Stimulated activated CD4-positive, alpha-beta T cell treated with anti-CD3 and anti-CD28 coated beads, Interleukin-1b, Interleukin-23, amount 100 ng/mL, for 1 hour (primary cell): ENCODE measurements at places on chromosomes 11 and 22.

GRCh38 chr11:105070306-105070705, 25.2 kb upstream of the CARD16 start:
- DNase-seq, result no peak

GRCh38 chr22:22867996-22868715, 19.5 kb upstream of the IGLL5 start:
- no peak for DNase-seq

GRCh38 chr22:34761111-34761510, 304.8 kb upstream of the ISX start:
- no peak for DNase-seq

DNA sequence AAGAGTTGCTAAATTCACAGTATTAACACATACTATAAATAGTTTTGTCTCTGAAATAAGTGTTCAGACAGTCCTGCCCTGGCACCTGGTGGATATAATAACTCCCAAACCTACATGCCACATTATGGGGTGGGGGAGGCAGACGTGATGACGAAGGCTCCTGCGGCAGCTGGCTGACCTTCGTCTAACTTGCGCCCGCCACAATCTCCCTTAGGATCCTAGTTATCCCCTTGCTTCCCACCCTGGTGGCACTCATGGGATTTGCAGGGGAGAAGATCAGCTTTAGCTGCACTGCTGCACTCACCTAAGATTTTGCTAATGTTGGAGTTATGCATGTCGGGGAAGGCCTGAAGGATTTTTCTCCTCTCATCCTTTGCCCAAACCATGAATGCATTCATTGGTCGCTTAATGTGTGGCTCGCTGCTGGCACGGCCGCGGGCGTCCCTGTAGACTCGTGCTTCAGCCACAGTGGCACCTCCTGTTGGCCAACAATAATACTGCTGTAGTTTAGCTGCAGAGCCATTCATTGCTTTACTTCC, 367.6 kb downstream of the SOX6 start:
- no peak for DNase-seq

DNA sequence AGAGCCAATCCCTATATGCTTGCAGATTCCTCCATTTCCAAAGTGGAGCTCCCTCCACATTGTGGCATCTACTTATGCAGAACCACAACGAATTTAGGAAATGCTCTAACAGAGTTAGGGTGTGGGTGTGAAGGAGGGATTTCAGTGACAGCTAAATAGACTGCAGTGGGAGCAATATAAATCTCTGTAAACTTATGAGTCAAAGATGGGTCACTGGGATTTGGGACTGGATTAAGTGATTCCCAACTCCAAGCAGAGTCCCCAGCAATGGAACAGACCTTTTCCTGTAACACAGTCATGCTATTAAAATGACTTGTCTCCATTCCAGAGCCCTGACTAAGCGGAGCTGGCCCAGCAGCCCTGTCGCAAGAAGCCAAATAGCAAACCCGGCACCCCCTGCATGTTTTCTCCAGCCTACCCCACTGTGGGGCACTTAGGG, 36.6 kb downstream of the RPL27A start:
- no peak for DNase-seq

DNA sequence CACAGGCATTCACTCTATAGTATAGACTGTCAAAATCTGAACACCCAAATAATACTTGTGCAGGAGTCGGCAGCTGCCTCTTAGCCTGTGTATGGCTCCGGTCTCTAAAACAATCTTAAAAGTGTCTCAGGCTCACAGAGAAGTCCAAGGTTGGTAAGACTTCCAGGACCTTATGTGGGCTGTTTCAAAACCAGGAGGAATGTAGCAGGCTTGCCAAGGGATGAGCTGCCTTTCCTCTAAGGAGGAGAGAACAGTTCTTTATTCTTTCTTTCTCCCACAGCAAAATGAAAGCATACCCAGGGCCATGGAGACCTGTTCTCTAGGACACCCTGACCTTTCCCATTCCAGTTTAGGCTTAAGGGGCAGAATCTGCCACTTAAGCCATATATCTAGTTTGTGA, 176.5 kb downstream of the TRPC6 start:
- DNase-seq, result no peak

DNA sequence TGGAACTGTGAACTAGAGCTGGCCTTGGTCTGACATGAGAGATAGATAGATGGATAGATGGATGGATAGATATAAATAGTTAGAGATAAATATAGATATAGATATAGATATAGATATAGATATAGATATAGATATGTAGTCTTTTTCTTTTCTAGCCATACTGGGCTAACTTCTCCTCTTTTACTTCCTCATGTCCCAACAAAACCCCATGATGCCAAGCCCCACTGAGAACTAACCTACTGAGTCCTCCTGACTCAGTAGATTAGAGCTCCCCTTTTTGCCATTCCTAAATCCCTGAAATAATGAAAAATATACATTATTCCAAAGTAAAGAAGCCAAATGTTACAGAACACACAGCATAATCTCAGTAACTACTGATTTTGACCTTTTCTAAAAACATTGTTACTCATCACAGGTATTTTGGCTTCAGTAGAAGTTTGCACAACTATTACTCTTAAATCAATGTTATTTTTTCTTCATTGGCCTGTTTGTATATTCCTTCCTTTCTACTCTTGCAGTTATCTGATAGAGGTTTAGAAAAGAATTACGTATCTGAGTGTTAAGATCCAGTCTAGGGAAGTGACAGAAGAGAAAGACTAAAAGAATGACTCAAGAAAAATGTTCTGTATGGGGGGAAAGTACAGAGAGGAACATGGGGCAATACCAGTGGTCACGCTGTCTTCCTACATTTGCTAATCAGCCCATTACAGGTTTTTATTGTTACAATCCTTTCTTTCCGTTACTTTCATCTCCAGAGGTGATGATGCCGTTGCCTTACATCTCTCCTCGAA, 6.0 kb upstream of the OR10D3 start:
- no peak for DNase-seq

GRCh38 chr22:47594836-47595521, 832.5 kb downstream of the TBC1D22A start:
- DNase-seq, result no peak

DNA sequence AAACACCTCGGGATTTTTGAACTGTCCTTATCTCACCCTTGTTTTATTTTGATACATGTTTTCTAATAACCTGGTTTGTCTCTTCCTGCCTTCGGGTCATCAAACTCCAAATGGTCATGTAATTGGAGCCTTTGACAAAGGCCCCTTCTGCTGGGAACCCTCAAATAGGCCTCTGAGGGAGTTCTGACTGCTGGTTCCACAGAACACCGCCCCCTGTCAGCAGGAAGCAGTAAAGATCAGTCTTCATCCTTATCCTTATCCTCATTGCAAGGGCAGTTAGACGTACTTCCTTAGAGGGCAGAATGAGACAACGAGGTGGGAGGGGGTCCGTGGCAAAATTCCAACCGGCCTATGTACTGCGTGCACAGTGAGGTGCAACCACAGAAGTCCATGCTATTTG, 12.1 kb downstream of the TRIM51 start:
- no peak for DNase-seq

- no peak for DNase-seq
Measured at GRCh38 chr11:83574519-83574918, 288.4 kb upstream of the CCDC90B start.

GRCh38 chr22:32692371-32692770, 109.1 kb upstream of the TIMP3 start:
- no peak for DNase-seq

DNA sequence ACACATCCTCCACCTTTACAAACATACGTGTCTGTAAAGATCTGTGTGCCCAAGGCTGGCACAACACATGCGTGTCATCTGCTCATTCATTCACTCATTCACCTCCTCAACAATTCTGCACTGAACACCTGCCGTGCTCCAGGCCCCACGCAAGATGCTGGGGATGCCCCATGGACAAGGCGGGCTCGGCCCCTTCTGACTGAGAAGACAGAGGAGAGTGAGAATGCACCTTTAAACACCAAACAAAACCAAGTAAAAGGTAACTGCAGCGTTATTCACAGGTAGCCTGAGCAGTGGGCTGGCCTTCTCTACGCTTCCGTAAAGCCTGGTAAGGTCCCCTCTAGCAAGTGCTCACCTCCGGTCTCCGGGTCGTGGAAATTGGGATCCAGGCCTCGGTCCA, 142.8 kb downstream of the SHANK2 start:
- no peak for DNase-seq
